Dermis microvascular lymphatic vessel endothelial cell (primary cell): ENCODE measurements at places on chromosomes 1 and 21.

DNA sequence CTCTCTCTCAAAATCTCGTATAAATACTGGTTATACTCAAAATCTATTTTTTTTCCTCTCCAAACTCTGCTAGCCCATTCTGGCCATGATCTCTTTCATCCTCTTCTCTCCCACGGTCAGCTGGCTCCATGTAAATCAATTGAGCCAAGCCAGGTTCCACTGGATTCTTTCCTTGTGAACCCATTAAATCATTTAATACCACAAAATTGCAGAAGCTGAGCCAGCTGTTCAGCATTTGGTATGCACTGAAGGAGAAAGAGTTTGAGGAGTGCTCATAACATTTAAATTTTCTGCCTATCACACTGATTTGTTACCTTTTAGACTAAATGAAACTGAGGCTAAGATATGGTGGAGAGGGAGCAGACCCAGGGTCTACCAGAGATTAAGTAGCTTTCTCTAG is 29.1 kb upstream of the TADA1 start:
- DNase-seq: no peak

DNA sequence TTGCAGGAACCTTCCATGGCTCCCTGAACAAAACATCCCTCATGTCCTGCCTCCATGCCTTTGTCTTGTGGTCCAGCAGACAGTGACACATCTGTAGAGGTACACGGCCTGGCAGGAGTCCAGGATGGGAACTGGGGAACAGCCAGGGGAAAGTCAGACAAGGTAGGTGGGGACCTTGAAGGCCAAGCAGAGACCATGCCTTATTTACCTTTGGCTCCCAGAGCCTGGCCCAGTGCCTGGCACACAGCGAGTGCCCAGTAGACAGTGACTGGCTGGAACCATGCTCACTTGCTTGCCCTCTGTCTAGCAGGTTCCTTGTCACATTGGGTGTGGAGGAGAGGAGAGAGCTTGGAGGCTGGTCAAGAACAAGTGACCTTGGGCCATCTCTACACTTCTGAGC is 81.0 kb downstream of the BCAR3 start:
- no peak for DNase-seq

GRCh38 chr1:171999756-172000155 is 158.5 kb downstream of the DNM3 start:
- DNase-seq: no peak

GRCh38 chr1:164787834-164788231 is 228.8 kb downstream of the PBX1 start:
- no peak for DNase-seq

GRCh38 chr1:23979387-23979880 is 693 bp downstream of the SRSF10 start:
- no peak for DNase-seq

GRCh38 chr1:45394342-45394741 is 54.1 kb upstream of the MUTYH start:
- peak; percentile 28 for DNase-seq

DNA sequence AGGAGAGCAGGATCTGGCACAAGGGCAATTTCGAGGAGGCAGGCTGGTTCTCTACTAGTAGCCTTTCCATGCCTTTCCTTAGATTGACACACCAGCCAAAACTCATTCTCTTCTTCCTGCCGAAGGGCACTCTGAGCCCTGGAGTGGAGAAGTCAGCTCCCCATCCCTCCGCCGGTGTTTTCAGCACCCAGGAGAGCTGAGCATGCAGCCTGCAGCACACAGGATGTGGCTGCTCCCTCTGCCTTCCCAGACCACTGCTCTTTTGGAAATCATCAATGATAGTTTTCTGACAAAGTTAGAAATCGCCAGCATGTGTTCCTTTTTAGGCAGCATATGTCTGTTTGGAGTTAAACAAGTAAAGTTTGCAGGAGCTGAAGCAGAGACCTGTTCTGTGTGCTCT is 11.7 kb downstream of the RNU5D-1 start:
- DNase-seq: no peak

- peak; percentile 13 for DNase-seq
Observed at GRCh38 chr1:24022581-24023361, 42.6 kb upstream of the SRSF10 start.

DNA sequence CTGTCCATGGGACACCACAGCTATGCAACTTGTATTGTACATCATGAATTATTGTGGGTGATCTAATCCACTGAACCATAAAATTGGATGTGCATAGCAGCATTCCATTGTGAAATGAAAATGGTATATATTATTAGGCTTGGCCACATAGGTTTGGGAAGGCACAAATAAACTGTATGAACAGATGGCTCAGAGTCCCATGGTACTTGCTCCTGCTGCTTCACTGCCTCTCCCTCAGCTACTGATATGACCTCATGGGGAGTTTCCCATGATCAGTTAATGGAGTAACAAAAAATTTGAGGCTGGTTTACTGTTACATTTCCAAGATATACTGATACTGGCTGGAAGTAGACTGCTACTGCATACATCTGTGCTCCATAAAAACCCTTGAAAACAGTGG is 152.7 kb upstream of the NEGR1 start:
- no peak for DNase-seq

DNA sequence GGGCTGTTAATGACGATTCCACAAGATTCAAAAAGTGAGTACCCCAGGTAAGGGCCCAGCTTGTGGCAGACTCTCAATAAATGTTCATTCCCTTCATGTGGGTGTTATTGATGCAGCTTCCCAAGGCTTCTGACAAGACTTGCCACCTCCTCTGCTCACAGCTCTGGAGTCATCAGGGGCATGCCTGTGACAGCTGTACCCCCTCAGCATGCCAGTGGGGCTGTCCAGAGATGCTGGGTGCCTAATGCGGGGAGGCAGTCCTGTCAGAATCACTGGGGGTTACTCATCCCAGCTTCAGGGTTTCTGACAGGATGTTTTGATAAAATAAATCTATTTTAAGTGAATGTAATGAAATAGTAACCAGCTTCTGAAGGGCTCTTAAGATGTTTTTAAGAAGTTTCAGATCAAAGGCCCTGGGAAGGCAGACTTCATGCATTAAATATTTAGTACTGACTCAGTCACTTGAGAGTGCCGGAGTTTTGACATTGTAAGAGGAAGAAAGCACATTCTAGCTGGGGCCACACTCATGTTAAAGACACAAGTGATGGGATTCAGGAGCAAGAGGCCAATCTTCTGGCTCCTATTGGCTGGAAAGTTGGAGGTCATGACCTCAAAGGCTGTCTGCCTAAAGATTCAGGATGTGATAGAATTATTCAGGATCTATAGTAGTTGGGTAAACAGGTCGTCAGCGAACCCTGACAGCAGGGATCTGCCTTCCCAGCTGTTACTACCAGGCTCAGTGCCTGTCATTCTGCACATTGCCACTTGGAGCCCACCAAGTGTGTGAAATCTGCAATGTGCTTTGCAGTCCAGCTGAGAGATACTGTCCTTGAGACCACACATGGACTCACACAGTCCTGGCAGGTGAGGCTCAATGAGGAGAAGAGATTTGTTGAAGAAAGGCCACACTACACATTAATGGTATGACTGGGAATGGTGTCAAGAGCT is 239.6 kb upstream of the BEND5 start:
- no peak for DNase-seq

- peak; percentile 5 for DNase-seq
Observed at GRCh38 chr1:182143825-182144645, 82.5 kb upstream of the ZNF648 start.

DNA sequence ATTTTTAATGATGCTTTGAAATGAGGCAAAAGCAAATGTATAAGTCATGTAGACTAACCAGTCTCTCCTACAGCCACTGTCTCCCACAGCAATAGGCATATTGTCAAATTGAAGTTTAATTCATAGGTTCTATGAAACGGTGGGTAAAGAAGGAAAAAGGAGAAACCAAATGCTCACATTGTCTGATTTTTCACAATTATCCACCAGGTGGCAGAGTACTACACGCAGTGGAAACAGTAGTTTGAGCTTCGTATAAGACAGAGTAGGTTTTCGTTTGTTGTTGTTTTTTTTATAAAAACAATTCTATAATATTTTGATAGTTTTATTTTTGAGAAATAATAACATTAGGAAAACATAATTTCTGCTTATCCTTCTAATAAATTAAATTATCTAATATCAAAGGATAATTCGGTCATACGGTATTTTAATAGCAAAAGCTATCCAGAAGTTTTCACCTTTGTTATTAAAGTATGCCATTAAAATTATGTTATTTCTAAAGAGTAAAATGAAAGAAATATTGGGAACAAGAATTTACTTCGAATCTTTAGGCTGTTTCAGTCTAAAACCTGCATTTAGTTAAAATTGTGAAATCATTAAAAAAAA is 39.1 kb downstream of the TYW3 start:
- peak; percentile 41 for DNase-seq

DNA sequence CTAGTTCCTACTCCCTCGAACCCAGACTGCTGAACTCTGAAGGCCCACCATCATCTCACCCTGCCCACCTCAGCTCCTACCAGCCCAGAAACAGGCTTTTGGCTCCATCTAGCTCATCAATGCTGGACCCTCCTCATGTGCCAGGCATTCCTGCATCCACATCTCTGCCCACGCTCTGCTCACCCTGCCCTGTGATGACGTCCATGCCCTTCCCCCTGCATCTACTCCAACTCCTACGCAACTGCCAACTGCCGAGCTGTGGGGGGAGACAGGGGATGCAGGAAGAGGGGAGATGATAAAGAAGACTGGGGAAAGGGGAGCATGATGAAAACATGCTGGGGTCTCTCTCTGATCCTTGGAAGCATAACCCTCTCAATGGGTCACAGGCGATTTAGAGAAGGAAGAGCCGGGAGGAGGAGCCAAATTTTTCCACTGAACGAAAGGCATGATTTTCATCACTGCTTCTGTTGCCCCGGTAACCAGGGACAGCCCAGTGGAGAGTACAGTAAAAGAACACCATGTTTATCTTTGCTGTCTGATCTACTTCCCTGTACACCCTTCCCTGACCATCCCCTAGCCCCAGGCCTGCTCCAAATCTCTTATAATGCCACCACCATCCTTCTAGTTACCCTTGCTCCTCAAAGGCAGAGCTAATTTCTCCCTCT is 44.3 kb downstream of the CD34 start:
- peak; percentile 65 for DNase-seq

- no peak for DNase-seq
Observed at GRCh38 chr1:10559386-10559785, 84.6 kb downstream of the PEX14 start.

GRCh38 chr21:45382697-45382997 is 22.3 kb upstream of the COL18A1 start:
- DNase-seq: no peak

GRCh38 chr1:222417264-222417663 is 130.6 kb downstream of the HHIPL2 start:
- no peak for DNase-seq

DNA sequence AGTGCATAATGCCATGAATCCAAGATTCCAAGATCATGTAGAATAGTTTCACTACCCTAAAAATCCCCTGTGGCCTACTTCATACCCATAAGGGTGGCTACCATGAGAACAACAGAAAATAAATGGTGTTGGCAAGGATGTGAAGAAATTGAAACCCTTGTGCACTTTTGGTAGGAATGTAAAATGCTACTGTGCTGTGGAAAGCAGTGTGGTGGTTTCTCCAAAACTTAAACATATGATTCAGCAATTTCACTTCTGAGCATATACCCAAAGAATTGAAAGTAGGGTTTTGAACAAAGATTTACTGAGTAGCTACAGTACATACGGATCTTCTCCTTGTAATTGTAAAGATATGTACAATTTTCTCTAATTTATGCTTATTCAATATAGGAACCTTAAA is 16.0 kb downstream of the FNBP1L start:
- DNase-seq: no peak

- DNase-seq: no peak
Observed at GRCh38 chr1:92505015-92505692, 18.4 kb upstream of the GFI1 start.

- DNase-seq: no peak
Observed at GRCh38 chr21:33666153-33666552, 23.9 kb downstream of the ITSN1 start.

- no peak for DNase-seq
Observed at GRCh38 chr1:8651962-8652361, 165.5 kb downstream of the RERE start.

GRCh38 chr1:43954036-43954435 is 7.3 kb downstream of the IPO13 start:
- no peak for DNase-seq

DNA sequence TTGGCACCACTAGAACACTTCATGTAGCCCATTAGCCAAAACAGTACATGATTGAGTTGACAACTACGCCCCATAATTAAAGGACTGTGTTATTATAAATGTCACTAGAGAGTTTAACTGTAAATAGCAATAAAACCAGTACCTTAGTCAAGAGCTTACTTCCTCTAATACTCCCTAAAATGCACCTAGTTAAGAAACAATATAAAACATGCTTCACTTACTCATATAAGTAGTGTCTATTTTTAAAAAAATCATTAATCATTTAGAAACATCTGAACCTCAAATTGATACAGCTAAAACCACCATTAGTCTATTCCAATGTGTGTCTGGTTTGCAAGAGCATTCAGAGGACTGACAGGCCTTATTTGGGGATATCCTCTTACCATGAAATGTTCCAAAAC is 25.3 kb downstream of the PTP4A2 start:
- no peak for DNase-seq

GRCh38 chr1:15075817-15076216 is 77.7 kb upstream of the TMEM51 start:
- DNase-seq: no peak

DNA sequence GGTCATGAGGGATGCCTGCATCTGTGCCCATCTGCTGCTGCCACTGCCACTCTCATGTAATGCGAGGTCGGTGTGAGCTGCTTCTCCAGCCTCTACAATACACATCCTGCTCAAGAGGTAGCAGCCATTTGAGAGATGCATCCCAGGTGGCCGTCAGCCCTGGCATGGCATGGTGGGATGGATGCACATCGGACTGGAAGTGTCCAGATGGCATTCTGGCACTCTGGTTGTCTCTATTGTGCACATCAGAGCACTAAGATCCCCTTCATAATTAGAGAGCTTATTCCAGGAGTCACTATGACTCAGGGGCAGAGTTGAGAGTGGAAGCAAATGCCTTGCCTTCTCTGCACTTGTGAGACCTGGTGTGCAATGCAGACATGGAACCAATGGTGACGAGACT is 3.8 kb downstream of the STRIP1 start:
- no peak for DNase-seq

- no peak for DNase-seq
Observed at GRCh38 chr1:23792151-23792945, 1.4 kb downstream of the LYPLA2 start.

DNA sequence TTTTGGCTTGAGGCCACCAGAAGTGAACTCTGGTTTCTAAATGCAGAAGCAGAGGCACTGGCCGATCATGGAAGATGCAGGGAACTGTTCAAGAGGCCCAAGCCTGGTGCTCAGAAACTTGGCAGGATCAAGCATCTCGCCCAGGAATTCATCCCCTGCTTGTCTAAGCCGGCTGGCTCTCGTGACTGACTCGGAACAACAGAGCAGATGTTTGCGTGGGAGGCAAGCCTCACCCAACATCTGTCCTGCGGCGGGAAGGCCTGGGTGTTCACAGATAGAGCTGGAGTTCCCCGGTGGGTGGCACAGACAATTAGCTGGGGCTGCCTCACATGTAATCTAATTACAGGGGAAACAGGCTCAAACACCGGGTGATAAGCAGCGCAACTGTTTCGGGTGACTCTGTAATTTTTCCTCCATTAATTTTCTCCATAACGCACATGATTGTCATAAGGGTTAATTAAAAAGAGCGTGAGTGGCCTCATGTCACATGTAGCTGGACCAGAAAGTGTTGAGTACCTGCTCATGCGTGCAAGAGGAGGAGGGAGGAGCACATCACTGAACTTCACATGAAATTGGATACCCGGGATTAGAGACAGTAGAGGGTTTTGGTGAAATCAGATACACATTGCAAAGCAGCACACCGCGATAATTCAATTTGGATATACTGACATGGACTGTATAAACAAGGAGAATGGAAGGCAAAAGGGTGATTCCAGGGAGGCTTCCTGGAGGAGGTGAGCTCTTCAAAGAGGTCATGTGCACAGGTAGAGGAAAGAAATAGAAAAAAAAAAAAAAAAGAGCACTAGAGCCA is 180.0 kb downstream of the ETS2 start:
- DNase-seq: no peak
